ENCODE measurements at places on chromosomes 6 and 20.

DNA sequence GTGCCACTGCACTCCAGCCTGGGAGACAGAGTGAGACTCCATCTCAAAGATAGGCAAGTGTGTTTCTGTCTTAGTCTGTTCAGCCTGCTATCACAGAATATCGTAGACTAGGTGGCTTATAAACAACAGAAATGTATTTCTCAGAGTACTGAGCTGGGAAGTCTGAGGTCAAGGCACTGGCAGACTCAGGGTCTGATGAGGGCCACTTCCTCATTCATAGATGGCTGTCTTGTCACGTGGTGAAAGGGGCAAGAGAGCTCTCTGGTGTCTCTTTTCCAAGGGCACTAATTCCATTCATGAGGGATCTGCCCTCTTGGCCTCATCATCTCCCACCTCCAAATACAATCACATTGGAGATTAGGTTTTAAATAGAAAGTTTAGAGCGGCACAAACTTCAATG, 95.6 kb upstream of the PHACTR3 start:
- no peak for DNase-seq

GRCh38 chr6:135527116-135527959, 29.8 kb upstream of the AHI1 start:
- no peak for DNase-seq

DNA sequence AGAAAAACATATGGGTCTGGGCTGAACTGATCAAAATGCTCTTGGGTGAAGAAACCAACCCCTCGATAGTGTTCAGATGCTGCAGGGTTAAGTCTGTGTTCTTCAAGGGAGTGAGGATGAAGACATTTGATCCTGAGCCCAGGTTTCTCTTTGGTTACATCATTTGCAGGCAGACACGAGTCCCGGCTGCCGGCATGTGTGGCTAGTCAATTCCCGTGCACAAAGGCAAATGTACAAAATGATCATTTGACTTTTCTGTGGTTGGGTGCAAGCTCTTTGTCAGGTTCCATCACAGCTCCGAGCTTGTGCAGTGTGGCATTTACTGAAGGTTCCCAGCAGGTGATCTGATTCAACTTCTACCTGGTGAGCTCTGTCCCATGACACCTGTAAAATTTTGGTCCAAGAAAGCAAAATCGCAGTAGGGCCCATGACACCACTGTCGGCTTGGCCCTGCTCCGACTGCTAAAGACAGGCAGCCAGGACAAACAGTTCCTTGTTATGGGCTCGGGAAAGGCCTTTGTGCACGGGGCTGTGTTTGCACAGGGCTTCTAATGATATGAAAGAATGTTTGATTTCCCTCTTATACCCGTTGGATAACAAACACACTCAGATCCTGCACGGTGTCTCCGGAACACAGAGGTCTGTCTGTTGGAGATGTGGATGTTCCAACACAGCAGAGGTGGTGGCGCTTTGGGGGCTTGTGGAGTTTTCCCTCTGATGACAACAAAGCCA, 46.9 kb downstream of the GJA10 start:
- no peak for DNase-seq

DNA sequence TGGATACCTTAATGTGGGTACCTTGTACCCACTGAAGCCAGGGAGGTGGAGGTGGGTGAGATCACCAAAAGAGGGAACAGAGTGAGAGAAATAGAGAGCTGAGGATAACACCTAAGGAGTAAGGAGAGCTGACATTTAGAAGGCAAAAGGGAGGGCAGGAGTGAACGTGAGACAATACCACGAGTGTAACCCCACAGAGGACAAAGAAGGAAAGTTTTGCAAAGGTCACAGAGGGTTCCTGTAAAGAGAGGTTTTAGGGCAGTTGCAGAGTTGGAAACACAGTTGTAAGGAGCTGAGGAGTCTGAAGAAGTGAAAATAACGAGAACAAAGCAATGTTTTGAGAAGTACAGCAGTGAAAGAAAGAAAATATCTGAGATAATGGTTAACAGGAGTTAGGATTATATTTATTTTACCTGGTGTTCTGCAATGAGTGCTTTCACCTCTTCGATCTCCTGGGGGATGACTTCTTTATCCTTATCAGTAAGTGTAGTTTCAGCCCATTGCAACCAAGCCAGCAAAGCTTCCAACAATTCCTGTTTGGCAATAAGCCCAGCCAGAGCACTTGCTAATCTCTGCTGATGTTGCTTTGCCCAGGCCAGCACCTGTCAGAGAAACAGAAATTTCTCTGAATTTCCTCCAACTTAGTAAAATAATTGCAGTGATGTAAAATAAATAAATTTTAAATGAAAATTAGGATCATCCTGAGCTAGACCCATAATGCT, 166.8 kb downstream of the DST start:
- DNase-seq, result no peak

DNA sequence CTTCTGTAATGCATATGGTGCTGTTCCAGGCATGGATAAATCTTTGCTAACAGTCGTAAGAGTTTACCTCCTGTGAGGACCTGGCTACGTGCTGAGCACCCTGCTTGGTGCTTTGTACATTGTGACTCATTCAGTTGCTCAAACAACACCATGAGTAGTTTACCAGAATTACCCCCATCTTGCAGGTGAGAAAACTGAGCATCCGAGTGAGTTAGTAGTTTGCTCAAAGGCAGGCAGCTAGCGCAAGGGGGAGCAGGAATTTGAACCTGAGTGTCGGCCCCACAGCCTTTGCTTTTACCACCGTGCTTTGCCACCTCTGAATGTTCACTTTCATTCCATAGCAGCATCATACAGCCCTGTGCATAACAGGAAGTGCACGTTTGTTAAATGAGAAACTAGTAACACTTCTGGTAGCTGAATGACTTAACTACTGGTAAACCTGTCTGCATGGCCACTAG, 121.9 kb downstream of the MTHFD1L start:
- no peak for DNase-seq

GRCh38 chr20:58001381-58001780, 227.1 kb downstream of the ANKRD60 start:
- no peak for DNase-seq

GRCh38 chr6:74479960-74480359, 725.9 kb downstream of the COL12A1 start:
- no peak for DNase-seq

DNA sequence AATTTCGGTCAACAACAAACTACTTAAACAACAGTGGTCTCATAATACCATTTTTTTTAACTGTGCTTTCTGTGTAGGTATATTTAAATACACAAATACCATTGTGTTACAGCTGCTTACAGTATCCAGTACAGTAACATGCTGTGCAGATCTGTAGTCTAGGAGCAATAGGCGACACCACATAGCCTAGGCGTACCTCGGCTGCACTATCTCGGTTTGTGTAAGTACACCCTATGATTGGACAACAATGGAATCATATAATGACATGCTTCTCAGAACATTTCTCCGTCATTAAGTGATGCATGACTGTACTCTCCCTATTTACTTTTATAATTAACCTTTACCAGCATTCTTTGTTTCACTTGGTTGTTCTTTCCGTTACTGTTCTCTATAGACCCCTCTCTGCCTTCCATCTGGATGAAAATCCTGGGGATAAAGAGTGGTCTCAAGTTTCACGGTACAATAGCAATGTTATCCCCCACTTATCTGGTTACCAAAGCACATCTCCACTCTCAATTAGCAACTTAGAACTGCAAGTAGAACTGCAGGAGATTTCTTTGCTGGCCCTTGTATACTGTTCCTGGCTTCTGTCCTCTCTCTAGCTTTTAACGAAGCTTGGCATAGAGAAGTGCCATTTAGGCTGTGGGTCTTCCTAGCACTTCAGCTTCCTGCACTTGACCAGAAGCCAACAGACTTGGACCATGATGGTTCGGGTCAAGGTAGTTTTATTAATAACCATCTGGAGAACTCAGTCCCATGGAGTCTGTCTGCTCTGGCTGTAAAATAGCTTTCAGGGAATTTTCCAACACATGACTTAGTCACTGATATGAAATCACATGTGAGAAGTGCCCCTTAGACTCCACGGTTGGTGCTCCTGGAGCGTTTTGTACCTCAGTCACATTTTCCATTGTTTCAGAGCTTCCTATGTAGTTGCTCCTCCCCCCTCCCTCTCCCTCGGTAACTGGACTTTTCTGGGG, 80.4 kb upstream of the POPDC3 start:
- DNase-seq, result no peak

DNA sequence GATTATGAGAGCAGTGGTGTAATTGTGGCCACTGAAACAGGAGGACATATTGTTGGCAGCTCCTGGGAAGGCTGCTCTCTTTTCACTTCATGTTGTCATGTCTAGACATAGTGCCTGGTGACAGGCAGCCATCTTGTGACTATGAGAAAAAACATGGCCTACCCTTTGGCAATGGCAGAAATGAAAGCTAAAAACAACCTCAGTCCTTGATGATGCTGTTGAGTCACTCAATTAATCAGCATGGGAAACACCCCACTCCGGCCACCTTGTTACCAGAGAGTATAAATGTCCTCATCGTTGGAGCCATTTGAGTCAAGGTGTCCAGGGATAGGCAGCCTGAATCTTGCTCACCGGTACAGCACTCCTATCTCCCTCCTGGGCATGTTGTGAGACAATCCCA, 31.2 kb upstream of the HMGA1 start:
- DNase-seq, result no peak

DNA sequence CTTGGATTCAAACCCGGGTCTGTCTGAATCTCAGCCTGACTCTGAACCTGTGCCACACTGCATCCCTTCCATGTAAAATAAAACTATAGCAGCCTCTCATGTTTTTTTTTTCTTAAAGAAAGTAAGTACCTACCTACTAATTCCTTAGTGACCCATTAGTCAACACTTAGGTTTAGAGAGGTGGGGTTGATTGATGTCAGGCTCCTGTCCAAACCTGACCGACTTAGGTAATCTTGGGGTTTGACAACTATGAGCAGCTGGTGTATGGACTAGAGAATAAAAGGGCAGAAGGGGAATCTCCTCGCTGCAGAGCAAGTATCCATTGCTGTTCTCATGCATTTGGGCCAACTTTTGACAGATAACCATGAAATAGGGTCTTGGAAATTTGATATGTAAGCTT, 6.5 kb downstream of the NKAIN2 start:
- no peak for DNase-seq

GRCh38 chr6:75800133-75800532, 51.1 kb downstream of the MYO6 start:
- DNase-seq, result no peak

- no peak for DNase-seq
Measured at GRCh38 chr20:31788578-31788977, 30.6 kb upstream of the MYLK2 start.

DNA sequence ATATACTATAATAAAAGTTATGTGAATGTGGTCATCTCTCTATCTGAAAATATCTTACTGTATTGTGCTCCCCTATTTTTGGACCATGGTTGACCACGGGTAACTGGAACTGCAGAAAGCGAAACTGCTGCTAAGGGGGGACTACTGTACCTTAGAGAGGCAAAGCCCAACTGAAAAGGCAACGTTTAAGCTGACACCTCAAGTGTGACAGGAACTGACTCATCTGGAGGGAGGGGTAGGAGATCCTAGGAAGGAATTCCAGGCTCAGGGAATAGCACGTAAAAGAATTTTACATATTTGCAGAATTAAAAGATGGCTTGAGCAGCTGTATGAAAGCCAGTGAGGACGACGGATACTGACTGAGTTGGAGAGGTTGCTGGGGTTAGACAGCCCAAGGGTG, 34.8 kb downstream of the ELOVL2 start:
- no peak for DNase-seq

DNA sequence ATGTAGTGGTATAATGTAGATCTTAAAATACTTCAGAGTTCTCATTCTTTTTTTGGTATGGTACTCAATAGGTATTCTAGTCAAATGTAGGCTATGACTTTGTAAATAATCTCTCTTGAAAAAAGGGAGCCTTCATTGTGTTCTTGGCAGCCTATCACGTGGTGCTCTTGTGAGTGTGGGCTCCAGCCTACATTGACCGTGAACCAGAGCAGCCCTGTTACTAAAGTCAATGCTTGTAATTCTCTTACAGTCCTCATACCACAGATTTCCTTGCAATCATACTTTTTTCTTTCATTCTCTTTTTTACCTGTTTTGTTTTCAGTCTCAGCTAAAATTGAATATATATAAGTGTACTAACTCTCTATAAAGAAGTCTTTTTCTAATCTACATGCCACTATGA, 31.1 kb downstream of the ARID1B start:
- DNase-seq, result no peak

DNA sequence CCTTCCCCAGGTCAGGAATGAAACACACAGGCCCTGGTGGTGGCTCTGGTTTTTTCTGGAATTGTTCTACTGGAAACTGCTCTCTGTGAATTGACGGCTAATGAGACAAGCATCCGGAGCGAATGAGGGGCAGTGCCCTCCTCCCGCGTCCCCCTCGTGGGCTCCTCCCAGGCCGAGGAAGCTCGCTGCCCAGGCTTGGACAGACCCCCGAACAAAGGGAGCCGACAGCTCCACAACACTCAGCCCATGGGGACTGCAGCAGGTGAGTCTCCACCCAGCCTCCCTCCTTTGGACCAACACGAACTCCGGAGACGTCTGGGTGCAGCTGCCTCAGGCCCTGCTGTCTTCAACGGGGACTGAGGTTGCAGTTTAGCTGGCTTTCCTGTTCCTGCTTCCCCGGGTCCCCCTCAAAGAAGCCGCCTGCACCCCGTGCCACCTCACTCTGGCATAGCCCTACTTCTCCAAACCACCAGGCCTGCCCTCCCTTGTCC, 31.3 kb upstream of the AFDN start:
- DNase-seq, result no peak

DNA sequence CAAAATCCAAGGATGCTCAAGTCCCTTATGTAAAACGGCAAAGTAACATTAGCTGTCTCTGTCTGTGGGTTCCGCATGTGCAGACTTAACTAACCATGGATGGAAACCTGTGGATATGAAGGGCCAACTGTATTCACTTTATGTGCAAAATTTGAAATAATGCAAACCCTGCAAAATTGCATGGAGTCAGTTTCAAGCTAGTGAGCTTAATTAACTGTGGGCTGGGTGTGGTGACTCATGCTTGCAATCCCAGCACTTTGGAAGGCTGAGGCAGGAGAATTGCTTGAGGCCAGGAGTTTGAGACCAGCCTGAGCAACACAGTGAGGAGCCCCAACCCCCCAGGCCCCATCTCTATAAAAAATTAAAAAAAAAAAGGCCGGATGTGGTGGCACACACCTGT, 81.4 kb downstream of the ANKS1A start:
- DNase-seq, result no peak

- DNase-seq, result no peak
Measured at GRCh38 chr6:2182251-2182650, 63.2 kb downstream of the GMDS start.

DNA sequence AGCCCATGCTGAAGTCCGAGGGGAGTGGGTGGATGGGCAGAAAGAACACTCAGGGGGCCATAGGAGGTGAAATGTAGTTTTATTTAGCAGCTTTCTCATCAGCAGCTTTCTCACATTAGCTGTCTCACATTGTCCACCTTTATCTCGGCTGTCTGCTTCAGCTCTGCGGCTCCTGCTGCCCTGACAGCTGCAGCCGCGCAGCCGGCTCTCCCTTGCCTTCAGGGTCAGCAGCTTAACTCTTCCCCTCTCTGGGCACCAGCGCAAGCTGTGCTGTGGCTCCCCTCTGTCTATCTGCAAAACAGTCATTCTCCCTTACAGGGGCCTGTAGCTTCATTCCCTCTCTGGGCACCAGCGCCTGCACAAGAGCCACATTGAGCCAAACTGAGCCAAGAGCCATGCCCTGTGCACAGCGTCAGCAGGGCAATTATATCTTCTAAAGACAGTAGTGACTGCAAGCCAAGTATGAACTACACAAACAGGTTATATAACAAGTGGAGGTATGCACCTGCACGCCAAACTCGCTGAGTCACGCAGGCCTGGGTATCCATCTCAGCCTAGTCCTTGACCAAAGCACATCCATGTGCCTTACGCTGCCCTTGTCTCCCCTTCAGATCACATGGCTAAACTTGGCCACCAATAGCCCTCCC, 198.8 kb downstream of the EYA2 start:
- DNase-seq, result no peak

All from skeletal muscle cell (primary cell).